ENCODE measurements at places on chromosomes 2 and 18. TPM values are rescaled to one million over a fixed set of nuclear protein-coding genes. Genes with fewer than 3 reads are reported as not detected.

DNA sequence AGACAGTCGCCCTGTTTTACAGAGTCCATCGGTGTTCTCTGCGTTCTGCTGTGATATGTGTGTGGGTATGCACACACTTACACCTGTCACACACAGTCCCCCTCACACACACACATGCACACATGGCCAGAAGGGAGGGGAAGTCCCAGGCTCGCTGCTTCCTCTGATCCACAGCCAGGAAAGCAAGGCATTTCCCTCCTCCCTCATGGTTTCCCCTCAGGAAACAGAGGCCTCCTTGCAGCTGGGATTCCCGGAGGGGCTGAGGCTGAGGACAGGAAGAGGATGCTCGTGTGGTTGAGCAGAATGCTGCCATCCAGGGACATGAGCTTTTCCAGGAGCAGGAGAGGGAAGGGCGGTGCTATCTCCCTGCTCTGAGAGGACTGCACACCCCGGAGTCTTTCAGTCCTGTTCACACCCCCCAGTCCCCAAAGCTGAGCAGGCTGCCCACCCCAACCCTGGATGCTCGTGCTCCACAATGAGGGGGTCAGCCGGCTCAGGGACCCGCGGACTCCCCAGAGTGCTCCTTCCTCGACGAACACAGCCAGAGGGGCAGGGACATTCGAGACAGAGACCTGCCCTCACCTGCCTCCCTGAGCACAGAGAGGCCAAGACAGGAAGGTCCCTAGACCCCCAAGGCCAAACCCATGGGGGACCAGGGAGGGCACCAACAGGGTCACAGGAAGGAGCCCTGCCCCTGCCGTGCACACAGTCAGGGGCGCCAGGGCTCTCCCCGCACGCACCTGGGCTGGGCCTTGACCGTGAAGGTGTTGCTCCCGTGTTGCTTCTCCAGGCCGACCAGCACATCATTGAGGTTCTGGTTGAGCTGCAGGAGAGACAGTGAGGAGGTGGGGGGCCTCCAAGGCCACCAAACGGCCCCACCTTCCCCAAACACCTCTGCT lies 45.3 kb downstream of the BIN1 start:
- H3K4me3 ChIP-seq, result no peak overlapping the region
- DNase-seq, result peak; percentile 56
- H3K27ac ChIP-seq, result peak overlapping the region; percentile 25
- peaks cover 11% of the 10 kb centered on the region for H3K4me1 ChIP-seq
- H3K27me3 ChIP-seq, result no peaks in the 10 kb centered on the region

- H3K4me1 ChIP-seq, result peaks cover 18% of the 10 kb centered on the region
- H3K27ac ChIP-seq, result no peak overlapping the region
- H3K36me3 ChIP-seq, result no peaks in the 10 kb centered on the region
- no peaks in the 10 kb centered on the region for H3K27me3 ChIP-seq
- H3K4me3 ChIP-seq, result no peak overlapping the region
These were observed 155.5 kb upstream of the ID2 start for GRCh38 chr2:8526403-8526696.

GRCh38 chr2:60406192-60406591 lies 147.3 kb downstream of the BCL11A start:
- H3K36me3 ChIP-seq, result no peaks in the 10 kb centered on the region
- DNase-seq, result no peak
- no peak overlapping the region for H3K4me3 ChIP-seq
- H3K27ac ChIP-seq, result no peak overlapping the region

DNA sequence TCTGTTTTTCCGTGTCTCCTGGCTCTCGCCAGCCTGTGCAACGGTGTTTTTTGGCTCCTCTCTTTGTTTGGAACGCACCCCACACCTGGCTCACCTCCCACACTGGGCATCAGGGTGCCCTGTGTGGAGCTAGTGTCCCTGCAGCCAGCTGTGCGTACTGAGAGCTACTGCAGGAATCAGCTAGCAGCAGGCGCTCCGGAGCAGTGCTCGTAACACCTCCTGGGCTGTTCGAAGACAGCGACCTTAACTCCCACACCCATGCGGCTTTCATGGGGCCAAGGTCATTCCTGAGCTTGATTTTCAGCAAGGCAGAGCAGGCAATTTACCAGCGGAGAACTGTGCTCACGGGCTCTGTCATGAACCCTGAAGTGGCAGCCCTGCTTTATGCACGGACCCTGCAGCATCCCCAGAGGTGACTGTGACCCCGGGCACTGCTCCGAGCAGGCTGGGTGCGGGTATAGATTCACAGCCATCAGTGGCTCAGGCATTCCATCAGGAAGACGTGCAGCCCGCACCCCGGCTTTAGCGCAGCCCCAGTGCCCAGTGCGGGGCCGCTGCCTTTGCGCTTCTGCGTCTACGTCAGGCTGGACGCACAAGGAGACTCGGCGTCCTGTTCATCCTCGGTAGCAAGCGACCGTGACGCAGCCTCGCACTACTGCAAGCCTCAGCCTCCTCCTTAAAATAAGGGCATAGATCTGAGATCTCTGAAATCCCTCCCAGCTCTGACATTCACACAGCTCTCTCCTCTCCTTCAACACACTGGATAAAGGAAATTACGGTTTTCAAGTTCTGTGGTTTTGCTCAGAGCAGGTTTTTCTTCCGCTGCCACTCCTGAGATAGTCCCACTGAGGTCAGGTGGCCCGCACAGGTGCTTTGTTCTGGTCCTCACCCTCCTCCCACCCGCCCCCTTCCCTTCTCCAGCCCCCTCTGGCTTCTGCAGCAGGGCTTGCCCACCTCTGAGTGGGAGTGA lies 58.2 kb downstream of the ADI1 start:
- H3K27me3 ChIP-seq, result no peaks in the 10 kb centered on the region
- peaks cover 12% of the 10 kb centered on the region for H3K4me1 ChIP-seq
- peaks cover 6% of the 10 kb centered on the region for H3K36me3 ChIP-seq
- DNase-seq, result no peak

The RIT2 gene
- not detected for total RNA-seq

All from A673 (cell line).